ENCODE measurements at places on chromosomes 2 and 18.

DNA sequence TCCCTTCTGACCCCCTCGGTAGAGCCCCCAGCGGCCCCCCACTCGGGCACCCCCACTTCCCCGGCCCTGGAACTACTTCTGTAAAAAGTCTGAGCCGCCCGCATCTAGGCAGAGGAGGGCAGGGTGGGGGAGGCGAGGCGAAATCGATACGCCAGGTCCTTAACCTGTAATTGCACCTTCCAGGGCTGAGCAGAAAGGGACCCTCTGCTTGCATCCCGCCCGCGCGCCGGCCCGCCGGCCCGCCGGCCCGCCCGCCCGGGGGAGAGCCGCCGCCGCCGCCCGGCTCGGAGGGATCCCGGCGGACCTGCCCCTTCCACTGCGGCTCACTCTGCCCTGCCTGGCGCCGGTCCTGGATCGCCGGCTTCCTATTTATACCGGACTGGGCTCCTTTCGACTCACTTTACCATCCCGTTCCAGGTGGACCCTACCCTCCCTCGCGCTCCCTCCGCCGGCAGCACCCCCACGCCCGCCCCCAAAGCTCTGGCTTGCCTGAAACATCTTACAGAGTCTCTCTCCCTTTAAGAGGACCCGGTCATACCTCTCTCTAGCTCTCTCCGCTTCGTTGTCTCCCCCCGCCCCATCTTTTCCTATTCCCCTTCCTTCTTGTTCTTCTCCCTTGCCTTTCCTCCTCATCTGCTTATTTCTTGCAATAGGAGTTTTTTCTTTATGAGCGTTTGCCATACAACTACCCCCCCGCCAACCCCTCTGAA, 797 bp downstream of the KLHL14 start:
- DNase-seq, result no peak

- peak; percentile 88 for DNase-seq
Observed at GRCh38 chr2:223760838-223761502, 76.4 kb downstream of the AP1S3 start.

DNA sequence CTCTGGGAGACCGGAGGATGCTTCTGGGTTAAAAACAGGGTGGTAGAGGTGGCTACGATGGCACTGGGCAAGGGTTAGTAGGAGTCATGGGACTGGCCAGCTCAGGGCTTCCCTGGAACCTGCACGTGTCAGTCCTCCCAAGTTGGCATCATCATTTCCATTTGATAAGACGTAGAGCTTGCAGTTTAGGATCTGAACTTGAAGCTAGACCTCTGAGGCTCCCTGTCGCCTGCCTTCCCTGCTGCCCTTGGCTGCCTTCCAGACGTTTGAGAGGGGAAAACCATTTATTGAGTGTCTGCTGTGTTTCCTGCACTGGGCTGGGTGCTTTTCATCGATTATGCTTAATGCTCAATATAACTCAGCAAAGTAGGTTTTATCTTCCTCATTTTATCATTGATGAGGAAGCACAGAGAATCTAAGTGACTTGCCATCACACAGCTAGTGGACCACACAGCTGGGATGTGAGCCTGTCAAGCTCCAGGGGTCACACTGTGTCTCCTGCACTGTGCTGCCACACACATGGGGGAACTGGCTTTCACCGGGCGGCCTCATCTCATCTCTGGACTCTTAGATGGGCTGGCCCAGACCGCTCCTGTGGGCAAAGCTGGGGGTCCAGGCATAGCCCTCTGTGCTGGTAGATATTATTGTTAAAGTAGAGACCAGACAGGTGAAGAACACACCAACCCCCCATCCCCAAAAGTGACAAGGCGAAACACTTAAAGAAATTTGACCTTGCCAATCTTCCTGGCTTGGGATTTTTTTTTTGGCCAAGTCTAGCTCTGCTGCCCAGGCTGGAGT, 7.8 kb downstream of the NT5DC4 start:
- DNase-seq, result no peak

GRCh38 chr2:101120124-101120996, 30.8 kb downstream of the TBC1D8 start:
- DNase-seq, result peak; percentile 63

GRCh38 chr18:46680784-46681695, 24.0 kb upstream of the LOXHD1 start:
- no peak for DNase-seq

DNA sequence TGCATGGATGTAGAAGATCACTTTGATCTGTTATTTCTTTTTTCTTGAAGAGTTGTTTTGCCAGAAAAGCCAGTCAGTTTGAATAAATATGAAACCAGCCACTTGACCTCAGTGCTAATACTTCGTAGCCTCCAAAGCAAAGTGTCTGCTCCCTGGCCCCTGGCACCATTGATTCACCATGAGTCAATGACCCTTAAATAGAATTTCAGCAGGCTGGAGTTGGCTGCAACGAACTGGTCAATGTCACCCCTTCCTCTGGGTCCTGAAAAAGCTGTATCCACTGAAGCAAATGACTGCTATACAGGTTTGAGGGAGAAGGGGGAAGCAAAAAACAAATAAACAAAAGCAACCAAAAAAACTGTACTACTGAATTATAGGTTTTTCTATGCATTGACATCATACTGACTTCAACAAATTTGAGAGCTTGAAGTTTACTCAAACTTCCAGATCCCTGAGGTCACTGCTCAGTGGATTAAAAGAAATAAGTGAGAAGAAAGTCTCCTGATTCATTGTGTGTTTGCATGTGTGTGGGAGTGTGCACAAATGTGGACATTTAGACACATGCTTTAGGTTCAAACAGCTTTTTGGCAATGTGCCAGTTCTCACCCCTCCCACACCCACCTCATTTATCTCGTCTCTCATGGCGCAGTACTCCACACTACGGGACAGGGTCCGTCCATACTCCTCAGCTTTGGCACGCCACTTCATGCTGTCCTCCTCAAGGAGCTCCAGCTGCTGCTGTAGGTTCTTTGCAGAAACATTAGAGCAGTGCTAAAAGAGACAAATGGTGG, 58.1 kb upstream of the TTN start:
- DNase-seq, result no peak

GRCh38 chr2:98468621-98469236, 24.1 kb downstream of the INPP4A start:
- DNase-seq, result peak; percentile 38

GRCh38 chr2:66559672-66560071, 124.7 kb downstream of the MEIS1 start:
- no peak for DNase-seq

DNA sequence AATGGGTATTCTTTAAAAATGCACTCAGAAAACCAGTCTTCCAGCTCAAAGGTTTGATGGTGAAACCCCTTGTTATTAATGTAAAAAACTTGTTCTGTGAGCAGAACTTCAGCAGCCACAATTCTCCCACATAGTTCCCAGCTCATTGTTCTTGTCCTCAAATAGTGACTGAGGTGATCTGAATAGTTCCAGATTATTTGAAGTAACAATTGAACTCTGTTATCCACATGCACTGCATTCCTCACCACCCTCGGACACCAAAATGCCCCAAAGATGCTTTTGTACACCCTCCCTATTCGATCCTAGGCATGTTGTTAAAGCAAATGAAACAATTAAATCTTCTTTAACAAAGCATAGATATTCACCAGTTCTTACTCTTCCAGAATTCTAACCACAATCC, 2186.8 kb upstream of the CELF4 start:
- DNase-seq, result no peak

- DNase-seq, result no peak
Observed at GRCh38 chr2:74860079-74860478, 26.2 kb downstream of the HK2 start.

DNA sequence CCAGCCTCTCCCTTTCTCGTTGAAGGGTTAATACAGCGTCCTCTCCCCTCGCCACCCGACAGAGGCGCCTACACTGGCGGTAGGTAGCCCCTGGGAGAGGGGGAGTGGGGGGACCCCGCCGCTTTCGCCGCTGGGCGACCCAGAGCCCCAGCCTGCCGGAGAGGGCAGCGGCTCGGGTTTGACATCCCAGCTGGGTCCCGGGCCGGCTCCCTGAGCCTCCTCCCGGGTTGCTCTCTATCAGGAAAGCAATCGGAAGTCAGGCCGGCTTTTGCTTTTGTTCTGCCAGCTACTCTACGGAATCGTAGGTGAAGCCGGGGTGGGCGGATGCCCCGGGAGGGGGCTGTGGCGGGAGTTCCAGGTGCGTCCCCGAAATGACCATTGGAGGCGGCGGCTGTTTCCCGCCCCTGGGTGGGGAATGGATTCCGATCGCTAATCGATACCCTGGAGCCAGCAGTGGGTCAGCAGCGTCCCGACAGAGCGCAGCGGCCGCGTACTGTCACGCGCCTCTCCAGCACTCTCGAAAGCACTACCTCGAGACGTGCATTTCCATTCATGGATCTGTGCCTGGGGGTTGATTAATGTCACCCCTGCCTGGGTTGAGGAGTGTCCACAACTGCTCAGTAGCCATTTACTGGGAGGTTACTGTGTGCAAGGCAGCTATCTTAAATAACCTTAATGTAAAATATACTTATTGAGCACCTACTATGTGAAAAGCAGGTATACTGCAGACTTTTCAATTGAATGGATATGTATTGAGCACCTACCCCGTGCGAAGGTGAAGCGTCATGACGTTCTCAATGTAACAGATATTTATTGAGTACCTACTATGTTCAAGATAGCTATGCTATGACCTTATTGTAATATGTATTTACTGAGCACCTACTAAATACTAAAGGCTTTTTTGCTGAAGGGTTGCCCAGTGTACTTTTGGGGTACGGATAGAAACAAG, 1.1 kb downstream of the MAPK4 start:
- DNase-seq, result no peak

DNA sequence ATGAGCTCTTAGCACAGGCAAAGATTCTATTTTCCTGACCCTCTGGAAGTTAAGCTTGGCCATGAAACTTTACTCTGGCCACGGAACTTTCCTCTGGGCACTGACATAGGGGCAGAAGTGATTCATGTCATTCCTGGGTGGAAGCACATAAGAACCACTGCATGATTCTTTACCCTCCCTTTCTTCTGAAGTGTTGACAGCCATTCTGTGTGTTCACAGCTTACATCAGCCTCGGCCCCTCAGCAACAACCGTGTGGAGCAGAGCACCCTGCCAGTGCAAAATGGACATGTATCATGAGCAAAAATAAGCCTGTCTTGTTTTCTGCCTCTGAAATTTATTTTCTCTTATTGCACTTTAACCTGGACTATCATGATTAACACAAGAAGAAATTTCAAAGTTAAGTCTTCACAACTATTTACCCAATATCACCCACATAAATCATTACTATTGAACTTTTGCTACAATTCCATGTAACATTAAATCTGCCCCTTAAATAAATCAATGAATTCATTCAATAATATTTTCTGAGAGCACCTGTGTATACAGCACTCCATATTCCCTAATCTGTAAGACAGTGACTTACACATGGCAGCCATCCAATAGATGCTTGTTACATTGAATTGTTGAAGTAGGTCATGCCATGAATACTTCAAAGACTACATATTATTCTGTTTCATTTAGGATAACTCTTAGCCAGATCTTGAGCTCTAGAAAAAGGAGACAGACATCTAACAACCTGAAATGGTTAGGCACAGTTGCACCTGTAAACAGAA, 531.9 kb downstream of the IRS1 start:
- DNase-seq, result peak; percentile 42

DNA sequence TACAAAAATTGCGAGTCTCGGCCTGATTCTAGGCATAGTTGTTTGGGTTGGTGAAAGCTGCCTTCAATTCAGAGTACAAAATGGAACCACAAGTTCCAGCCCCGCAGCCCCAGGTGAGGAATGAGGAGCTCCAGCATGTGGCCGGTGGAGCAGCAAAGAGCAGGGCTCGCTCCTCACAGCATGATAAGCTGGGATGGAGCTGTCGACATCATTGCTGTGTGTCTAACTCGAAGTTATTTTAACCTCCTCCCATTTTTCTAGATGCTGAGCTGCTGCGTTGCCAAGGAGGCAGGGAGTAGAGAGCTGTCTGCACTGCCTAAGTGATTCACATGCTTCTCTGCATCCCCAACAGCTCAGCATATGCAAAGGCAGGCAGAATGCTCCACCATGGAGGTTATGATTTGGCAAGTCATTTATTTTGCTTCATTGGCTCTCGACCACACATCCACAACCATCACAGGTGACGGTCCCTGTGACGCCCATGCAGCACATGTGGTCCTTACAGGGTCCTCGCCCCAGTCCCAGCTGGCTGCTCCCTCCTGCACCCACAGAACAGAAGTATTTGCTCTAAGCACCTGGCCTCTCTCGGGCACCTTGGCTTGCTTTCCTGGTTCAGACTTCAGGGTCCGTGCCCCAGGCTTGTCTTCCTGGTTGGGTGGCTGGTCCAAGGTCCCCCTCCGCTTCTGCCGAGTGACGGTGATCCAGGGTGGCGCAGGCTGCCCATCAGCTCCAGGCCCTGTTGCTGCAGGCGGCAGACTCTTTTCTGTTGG, 66.0 kb upstream of the MGAT4A start:
- no peak for DNase-seq

DNA sequence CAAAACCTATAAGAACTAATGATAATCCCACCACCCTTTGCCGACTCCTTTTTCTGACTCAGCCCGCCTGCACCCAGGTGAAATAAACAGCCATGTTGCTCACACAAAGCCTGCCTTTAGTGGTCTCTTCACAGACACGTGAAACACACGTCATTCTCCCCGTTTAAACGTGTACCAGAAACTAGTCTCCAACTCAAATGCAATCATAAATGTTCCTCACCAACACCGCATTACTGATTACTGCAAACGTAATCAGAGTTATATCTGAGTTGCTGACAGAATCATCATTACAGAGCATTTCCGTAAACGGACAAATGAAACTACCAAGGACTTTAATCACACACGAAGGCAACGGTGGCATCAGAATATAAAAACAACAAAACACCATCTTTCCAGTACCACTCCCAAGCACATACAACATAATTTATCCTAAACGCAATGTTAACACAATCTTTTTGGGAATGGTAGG, 1.9 kb downstream of the CLK1 start:
- DNase-seq, result peak; percentile 84

DNA sequence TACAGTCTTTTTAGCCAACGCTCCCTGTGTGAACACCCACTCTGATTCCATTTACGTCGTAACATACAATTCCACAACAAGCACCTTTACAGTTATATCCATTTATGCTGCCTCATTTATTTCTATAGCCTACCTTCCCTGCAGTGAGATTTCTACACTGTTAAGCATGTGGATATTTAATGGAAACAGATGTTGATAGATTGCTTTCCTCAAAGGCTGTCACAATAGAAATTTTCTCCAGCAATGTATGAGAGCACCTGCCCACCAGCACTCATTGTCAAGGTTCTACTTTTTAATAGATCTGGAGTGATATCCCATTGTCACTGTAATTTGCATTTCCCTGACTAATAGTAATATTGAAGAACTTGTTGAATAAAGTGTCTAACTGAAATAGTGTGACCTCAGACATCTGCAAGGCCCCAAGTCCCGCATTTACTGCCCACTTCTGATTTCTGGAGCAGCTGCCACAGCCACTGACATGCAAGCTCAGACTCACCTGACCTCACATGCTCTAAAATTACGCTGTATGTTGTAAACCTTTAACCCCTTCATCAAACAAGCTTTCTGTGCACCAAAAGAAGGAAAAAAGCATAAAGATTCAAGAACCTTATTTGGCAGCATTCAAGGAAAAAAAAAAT, 295.1 kb downstream of the CNTNAP5 start:
- DNase-seq, result no peak
